ENCODE measurements at places on chromosomes 1 and 21.
A peak's percentile ranks its signal among the peaks of the same experiment; 100 is the strongest.

GRCh38 chr21:40613546-40614030, 233.4 kb downstream of the DSCAM start:
- DNase-seq: no peak

DNA sequence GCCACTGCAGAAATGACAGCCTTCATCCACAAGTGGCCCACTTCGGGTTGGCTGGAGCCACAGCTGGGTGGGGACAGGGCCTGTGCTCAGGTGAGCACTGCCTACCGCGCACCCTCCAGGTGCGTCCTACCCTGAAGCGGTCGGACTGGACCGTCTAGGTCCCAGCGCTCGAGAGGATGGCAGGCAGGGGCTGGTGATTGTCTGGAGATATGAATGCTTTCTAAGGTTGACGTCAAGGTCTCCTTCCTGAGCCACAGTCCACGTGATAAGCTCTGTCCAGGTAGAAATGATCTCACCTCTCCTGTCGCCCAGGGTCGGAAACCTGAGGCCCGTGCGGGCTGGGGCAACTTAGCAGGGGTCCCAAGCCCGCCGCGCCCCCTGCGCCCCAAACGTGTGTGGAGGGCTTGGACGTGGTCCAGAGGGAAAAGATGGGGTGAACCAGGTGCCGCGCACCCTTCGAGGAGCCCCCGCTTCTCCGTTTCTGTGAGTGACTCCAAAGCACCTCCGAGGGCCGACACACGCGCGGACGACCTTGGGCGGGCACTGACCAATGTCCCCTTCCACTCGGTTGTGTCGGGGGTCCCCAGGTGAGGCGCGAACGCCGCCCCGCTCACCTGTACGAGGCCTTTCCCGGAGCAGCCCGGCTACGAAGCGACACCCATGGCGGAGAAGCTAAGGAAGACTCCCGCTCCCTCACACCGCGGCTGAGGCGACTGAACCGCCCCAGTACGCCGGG, 853 bp upstream of the DOP1B start:
- DNase-seq: peak; percentile 90

- DNase-seq: no peak
These were observed 4.3 kb downstream of the CR1L start for GRCh38 chr1:207649210-207649753.

DNA sequence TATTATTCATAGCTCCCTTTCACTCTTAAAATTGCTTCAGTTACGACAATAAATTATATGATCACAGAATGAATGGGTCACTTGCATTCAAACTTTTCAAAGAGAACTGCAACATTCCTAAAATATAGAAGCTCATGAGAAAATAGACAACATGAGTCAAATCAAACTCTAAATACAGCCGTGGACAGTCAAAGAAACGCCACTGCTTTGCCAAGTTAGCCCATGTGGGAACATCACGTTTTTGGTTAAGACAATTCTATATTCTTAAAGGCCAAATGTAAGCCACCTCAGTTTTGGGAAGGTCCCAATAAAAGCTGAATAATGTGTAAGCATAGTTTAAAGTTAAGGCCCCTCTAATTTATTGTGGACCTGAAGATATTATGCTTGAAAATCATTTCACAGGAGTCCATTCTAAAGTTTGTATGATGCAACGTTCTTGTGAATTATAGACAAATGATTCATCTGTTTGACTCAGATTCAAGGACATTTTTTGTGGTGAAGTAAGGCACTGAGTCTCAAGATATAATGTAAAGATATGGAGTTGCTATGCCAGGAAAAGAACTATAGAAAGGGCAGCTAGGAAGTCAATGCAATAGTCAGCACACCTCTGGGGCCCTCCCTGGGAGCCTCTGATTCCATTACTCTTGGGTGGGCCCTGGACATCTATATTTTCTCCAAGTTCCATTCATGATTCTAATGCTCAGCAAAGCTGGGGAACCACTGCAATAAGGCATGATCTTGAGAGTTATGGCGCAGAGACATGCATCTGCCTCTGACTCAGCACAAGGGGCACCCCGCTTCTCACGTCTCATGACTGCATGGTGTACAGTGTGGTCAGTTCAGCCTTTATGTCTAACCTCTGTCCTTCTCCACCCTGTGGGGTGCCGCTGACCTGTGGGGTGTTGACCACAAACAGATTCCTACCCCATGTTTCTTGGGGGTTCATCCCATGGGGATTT, 33.9 kb downstream of the ETS2 start:
- no peak for DNase-seq

DNA sequence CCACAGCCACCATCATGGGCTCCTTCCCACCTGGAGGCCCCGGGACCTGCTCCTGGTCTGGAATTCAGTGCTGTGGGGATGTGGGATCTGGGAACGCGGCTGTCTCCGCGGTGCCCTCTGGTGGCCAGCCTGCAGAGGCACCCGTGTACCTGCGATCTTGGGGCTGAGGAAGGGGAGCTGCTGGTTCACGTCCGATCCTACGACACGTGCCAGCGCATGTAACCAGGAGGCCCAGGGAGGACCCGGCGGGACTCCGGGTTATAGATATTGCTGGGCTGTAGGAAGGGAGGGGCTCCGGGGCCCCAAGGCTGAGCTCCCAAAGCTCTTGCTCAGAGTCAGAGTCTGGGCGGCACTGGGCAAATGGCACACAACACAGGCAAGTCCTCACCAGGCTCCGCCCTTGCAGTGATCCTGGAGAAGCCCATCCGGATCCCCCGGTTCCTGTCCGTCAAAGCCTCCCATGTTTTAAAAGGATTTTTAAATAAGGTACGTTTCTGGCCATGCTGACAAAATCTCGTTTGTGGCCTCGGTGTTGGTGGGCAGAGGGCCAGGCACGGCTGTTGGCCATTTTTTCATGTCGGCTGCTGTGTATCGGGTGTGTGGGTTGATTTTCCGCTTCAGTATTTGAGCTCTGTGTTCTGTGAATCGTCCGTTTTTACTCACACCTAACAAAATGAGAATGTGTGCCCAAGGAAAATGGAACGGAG, 20.1 kb downstream of the FAAP20 start:
- no peak for DNase-seq

DNA sequence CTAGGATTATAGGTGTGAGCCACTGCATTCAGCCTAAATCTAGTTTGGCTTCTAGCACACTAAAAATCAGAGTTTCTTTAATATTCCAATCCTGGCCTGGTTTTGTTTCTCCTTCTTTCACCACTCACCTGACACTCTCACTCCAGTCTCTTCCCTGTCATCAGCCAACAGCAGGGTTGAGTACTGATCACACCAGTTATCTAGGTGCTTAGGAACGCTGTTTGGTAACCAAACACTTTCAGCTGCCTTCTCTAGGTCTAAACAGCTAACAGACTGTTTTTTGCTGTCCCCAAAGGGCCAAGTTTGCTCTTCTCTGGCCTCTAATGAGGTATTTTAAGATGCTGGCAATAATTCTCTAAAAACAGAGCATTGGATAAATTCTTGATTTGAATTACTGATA, 17.7 kb upstream of the FRRS1 start:
- DNase-seq: no peak

GRCh38 chr1:206705191-206705590, 20.5 kb downstream of the MAPKAPK2 start:
- DNase-seq: peak; percentile 62

DNA sequence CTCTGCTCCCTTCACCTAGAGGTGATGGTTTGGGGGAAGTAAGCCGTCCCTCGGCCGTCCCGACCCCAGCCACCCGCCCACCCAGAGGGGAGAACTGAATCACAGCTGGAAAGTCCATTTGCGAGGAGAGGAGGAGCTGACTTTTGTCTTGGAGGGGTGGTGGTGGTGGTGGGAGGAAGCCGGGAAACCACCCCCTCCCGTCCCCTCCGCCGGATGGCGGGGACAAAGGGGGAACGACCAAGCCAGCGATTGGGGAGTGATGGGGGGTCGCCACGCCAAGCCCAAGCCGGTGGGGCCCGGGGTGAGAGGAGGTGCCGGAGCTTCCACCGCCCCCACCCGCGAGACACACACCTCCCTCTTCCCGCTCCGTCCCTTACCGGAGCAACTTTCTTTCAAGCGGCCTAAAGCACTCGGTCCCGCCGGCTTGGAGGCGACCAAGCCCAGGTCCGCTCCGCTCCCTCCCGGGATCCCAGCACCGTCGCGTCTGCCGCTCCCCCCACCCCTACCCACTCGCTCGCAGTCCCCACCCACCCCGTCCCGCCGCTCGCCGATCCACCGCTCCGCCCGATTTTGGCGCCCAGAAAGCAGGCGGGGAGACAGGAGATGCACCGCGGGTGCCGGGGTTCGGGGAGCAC, 540 bp downstream of the ARHGEF2 start:
- DNase-seq: peak; percentile 78

- no peak for DNase-seq
These were observed 115.1 kb downstream of the RHOU start for GRCh38 chr1:228850141-228851100.

- DNase-seq: no peak
These were observed 2.1 kb upstream of the FCRLB start for GRCh38 chr1:161719325-161719611.

- DNase-seq: peak; percentile 42
These were observed 13.4 kb upstream of the PWP2 start for GRCh38 chr21:44093761-44094160.

GRCh38 chr1:32500387-32501209, 35.7 kb downstream of the ZBTB8B start:
- DNase-seq: peak; percentile 90

DNA sequence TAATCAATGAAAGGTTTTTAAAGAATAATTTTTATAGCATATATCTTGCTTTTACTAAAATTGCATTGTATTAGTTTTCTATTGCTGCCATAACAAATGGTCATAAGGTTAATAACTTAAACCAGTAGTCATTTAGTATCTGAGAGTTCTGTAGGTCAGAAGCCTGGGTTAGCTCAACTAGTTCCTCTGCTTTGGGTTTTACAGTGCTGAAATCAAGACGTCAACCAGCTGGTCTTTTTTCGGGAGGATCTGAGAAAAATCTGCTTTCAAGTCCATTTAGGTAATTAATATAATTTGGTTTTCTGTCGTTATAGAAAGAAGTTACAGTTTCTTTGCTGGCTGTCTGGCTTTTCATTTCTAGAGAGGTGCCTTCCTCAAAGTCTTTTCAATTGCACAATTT, 577.7 kb downstream of the MRPL39 start:
- no peak for DNase-seq

- no peak for DNase-seq
These were observed 441.4 kb downstream of the RPS6KC1 start for GRCh38 chr1:213492161-213493041.

DNA sequence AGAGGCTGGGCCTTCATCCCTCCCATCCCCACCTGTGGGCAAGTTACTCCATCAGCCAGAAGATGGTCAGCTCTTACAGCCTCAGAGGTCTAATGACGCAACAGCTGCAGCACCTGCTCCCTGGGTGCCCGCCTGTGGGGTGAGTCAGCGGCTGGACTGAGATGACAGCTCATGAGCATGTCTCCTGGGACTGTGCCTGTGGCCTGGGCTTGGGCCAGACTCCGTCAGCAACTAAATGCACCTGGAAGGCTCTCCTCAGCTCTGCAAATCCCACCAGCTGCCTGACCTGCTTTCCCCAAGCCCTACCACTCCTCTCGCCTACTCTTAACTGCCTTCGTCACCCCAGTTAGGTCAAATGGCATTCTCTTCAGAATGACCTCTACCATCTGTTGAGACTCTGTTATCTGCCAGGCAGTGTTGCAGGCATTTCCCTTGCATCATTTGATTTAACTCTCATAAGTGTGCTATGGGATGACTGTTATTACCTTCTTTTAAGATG, 47.7 kb downstream of the ETS2 start:
- no peak for DNase-seq

GRCh38 chr1:29349871-29350491, 113.7 kb downstream of the PTPRU start:
- peak; percentile 42 for DNase-seq

All from upper lobe of right lung (tissue), 1 donor.